ENCODE measurements at places on chromosomes 1 and 21. TPM values are rescaled to one million over a fixed set of nuclear protein-coding genes. Genes with fewer than 3 reads are reported as not detected.
A peak's percentile ranks its signal among the peaks of the same experiment; 100 is the strongest.

DNA sequence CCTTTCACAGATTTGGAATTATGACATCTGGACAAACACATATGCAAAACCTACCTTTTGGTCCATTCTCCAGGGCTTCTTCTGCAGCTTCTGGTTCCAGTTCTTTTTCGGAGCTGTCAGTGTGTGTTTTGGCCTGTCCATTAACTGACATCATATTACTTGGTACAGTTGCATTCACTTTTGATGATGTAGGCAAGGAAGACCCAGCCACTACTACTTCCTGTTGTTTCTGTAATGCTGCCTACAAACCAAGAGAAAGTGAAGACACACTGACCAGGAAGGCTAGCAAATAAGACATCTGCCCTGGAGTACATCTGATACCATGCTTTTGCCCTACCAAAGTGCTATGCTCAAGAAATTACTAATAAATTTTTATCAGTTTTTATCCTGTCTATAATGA lies 31.9 kb downstream of the ACBD3 start:
- DNase-seq = peak; percentile 34

- peak; percentile 76 for DNase-seq
These were observed 44.0 kb downstream of the RUNX1 start for GRCh38 chr21:35005077-35005476.

- DNase-seq = no peak
These were observed 17.7 kb upstream of the ZSCAN20 start for GRCh38 chr1:33454646-33455282.

GRCh38 chr1:229101011-229101871 lies 169.7 kb upstream of the RAB4A start:
- no peak for DNase-seq

- peak; percentile 37 for DNase-seq
These were observed 19.7 kb upstream of the ATP1B1 start for GRCh38 chr1:169086603-169087455.

GRCh38 chr1:17903386-17903785 lies 148.3 kb downstream of the ACTL8 start:
- DNase-seq = no peak

- DNase-seq = no peak
These were observed 64.2 kb downstream of the SLX9 start for GRCh38 chr21:45004059-45004422.

GRCh38 chr1:41341365-41341683 lies 19.9 kb upstream of the FOXO6 start:
- no peak for DNase-seq

DNA sequence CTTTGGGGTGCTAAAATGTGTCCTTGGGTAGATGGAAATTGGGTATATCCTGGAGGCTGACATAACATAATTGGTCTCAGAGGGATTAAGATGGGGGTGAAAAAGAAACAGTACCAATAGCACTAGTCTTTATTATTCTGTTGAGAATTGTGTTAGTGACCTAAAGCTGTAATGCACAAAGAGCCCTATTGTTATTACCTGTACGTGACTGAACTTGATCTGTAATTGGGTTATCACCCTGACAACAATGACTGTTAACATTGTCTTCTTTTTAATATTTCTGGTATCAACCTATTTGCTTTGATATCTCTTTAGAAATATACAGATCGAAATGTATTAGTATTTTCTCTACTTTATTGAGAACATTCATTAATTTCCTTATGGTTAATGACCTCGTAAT lies 147.6 kb downstream of the NEK7 start:
- DNase-seq = no peak

- no peak for DNase-seq
These were observed 283.5 kb upstream of the SGIP1 start for GRCh38 chr1:66250478-66250877.

DNA sequence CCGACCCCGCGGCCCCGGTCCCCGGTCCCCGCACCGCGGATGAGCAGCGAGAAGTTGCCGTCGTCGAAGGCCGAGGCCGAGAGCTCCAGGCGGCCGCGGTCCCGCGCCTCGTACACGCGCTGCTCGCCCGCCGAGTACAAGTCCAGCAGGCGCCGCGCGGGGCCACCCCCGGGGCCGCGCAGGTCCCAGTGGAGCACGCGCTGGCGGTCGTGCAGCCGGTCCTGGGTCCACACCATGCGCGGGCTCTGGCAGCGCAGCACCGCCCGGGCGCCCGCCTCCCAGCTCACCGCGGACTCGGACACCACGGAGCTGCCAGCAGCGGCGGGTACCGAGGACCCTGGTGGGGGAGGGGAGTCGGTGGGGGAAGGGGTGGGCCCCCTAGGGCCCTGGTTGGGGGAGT lies 2.9 kb downstream of the MXRA8 start:
- DNase-seq = peak; percentile 35

DNA sequence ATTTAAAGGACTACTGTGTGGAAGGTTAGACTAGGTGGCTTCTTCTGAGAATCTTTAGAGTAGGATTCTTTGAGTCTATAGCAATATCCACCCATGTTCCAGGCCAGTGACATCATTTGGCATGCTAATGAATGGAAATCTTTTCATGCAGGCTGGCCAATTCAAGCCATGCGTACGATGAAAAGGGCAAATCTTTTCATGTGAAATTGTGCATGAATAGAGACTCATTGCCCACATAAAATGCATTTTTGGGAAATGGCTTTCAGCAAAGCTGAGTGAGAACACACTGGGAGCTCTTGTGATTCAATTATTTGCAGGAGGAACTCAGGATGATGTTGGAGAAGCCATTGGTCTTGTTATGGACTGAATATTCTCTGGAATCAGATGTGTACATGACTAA lies 324.9 kb upstream of the DAB1 start:
- DNase-seq = no peak

DNA sequence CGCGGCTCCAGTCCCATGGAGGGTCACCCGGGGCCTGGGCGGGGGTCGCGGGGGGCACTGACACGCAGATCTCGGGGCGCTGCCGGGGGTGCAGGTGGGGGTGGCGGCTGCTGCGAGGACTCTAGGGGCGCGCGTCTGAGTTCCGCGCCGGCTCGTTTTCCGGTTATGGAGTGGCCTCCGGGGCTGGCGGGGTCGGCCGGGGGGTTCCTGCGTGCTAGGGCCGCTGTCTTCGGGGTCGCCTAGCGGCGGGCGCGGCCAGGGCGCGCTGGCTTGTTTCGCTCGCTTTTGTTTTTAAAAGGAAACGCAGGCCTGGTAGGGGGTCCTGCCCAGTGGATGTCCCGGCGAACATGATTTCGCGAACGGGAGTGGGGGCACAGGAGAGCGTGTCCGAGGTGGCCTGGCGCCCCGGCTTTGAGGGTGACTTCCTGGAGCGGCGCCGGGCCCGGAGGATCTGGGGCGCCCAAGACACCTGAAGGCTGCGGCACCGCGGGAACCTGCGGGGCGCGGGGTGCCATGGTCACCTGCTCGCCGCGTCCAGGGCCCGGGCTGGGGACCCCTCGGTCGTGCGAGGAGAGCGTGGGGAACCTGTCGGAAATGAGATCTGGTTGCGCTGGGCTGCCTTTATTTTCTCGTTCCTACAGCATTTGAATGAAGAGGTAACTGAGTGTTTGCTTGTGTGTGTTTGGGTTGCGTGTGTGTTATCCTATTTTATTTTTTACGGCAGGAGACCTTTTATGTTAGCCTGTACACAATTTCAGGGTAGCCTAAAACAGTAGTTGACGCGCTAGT lies 618 bp downstream of the ETS2 start:
- no peak for DNase-seq

GRCh38 chr1:110176299-110176956 lies 26.1 kb downstream of the SLC6A17 start:
- no peak for DNase-seq

DNA sequence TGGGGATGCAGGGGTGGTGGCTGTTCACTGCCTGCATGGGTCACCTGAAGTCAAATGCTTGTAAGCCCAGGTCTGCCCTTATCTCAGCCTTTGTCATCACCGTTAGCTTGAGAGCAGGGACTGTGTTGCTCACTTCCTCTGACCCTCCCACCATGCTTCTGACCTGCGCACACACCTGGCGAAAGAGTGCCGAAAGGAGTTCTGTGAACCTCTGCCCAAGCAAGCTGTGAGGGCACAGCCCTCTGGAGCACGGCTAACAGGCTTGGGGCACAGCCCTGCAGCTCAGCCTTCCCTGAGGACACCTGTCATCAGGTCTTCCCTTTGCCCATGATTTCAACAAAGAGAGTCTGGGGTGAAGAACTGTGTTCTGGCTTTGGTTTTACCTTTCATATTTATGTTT lies 93.8 kb downstream of the SUSD4 start:
- no peak for DNase-seq

- no peak for DNase-seq
These were observed 11.7 kb downstream of the SYDE2 start for GRCh38 chr1:85189120-85189519.

- DNase-seq = no peak
These were observed 151.1 kb upstream of the CAMK1G start for GRCh38 chr1:209432443-209432825.

B3GALT2 gene
- 5.8 TPM for total RNA-seq

SDF4 gene
- 69.4 TPM for total RNA-seq

NID1 gene
- total RNA-seq = 21.9 TPM

KRTAP19-4 gene
- total RNA-seq = not detected

NTRK1 gene
- total RNA-seq = not detected

PTAFR gene
- under 0.01 TPM for total RNA-seq

ESPN gene
- under 0.01 TPM for total RNA-seq

ITLN2 gene
- not detected for total RNA-seq

TMPRSS3 gene
- not detected for total RNA-seq
